Prostate gland (tissue), 2 donors: ENCODE measurements at places on chromosomes 16 and 17. TPM values are rescaled to one million over a fixed set of nuclear protein-coding genes. Genes with fewer than 3 reads are reported as not detected.

The KRT27 gene
- total RNA-seq = not detected

The ZNF287 gene
- 14.2 TPM for total RNA-seq

The TMEM238L gene
- 7.7 TPM for total RNA-seq

The ANKS4B gene
- not detected for total RNA-seq

The ANKRD13B gene
- total RNA-seq = 2.7 TPM

The CACNA1G gene
- 6.6 TPM for total RNA-seq

The CLEC3A gene
- total RNA-seq = 5.5 TPM
